ENCODE measurements at places on chromosomes 12 and 14.
A peak's percentile ranks its signal among the peaks of the same experiment; 100 is the strongest.

GRCh38 chr14:49853572-49854375, 1.2 kb upstream of the NEMF start:
- peak; percentile 82 for DNase-seq

GRCh38 chr12:11895421-11896078, 175.2 kb upstream of the BCL2L14 start:
- DNase-seq, result peak; percentile 24

DNA sequence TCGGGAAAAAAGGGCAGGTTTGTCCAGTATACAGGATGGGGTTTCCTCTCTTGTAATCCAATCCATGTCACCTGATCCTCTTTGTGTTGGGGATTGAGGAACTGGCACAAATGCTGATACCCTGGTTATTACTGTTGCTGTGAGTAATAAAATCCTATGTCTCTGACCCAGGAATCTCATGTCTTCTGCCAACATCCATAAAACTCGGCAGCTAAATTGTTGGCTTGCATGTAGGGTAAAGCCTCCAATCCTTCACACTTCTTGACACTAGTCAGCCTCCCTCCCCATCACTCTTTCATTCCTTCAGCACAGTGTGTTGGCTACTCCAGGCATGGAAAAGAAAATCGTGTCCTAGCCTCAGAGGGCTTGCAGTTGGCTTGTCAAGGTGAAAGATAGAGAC, 9.2 kb upstream of the NOS1 start:
- no peak for DNase-seq

DNA sequence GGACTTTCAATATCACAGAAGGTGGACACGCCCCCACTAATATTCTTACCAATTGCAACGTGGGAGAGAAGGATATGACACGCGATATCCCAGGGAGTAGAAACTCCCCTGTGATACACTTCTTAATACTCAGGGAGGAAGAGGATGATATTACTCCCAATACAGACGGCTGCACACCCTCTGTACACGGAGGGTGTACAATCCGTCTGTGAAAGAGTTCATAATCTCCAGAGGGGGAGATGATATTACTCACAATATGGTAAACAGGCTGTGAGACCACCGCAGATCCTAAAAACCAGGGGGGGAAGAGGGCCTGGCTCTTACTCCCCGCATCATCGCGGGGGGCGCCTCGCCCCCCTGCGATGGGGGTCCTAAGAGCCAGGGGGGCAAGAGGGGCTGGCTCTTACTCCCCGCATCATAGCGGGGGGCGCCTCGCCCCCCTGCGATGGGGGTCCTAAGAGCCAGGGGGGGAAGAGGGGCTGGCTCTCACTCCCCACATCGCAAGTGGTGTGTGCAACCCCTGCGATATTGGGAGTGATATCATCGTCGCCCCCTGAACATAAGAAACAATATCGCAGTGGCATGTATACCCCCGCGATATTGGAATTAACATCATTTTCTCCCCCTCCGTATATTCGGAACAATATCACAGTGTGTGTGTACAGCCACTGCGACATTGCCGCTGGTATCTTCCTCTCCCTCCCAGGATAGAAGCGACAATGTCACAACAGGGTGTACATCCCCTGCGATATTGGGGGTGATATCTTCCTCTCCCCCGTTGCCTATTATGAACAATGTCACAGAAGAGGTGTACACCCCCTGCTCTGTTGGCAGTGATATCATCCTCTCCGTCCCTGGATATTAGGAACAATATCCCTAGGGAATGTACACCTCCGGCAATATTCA, 8.9 kb upstream of the CLEC6A start:
- no peak for DNase-seq

DNA sequence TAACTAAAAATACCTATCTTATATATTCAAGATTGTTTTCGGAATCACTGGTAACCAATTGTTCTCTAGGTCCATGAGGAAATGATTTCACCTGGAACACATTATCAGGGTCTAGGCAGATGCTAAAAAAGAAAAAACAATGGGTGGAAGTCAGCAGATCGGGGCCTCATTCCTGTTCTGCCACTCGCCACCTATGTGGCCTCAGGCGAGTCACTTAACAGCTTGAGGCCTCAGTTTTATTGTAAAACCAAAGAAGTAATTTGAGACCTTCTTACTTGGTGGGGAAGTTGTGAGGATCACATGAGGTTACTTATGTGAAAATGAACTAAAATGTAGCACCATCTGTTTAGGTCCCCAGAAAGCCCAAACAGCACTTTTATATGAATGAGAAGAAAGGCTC, 6.2 kb upstream of the RNASE10 start:
- DNase-seq, result peak; percentile 86

- DNase-seq, result no peak
Observed at GRCh38 chr14:50871914-50872732, at the start of gene ABHD12B. TSS of gene ABHD12B (plus strand) at chr14:50872053. CDS start at chr14:50872175, 122 bp downstream.

DNA sequence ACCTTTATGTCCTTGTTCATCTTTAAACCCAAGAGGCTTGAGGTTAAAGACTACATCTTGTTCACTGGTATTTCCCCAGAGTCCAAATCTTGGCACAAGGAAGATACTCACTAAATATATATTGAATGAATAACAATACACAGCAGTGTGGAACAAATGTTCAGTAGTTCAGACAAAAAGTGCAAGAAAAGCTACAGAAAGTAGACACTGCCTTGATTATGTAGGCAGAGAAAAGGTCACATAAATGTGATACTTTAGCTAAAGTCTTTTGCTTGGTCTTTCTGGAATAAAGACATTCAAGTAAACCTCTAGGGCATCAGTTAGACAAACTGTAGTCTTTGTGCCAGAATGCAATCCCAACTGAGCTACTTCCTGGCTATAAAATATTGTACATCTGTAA, 157.0 kb downstream of the TMEM117 start:
- no peak for DNase-seq

DNA sequence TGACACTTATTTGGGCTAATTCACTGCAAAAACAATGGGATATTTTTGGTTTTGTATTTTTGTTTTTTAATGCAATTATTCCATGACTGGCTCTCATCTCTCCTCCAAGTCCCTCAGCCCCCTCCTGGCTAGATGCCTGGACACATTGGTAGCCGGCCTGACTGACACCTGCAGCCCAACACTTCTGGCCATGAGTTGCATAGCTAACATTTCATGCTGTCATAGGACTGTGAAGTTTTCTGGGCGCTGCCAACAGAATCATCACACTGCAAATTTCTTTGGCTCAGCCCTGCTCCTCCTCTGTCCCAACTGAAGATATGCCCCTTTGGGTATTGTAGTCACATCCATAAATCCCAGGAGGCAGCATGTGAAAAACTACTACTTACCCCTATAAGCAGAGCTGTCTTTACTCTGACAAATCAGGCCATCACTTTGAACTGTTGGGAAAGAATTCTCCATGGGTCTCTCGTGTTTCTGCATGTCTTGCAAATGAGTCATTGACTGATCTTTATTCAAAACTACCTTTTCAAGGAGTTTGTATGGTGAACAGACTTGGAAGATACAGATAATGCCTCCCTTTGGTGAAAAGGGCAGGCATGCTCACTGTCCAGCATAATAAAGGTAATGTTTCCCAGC, 126.7 kb upstream of the LGR5 start:
- no peak for DNase-seq

DNA sequence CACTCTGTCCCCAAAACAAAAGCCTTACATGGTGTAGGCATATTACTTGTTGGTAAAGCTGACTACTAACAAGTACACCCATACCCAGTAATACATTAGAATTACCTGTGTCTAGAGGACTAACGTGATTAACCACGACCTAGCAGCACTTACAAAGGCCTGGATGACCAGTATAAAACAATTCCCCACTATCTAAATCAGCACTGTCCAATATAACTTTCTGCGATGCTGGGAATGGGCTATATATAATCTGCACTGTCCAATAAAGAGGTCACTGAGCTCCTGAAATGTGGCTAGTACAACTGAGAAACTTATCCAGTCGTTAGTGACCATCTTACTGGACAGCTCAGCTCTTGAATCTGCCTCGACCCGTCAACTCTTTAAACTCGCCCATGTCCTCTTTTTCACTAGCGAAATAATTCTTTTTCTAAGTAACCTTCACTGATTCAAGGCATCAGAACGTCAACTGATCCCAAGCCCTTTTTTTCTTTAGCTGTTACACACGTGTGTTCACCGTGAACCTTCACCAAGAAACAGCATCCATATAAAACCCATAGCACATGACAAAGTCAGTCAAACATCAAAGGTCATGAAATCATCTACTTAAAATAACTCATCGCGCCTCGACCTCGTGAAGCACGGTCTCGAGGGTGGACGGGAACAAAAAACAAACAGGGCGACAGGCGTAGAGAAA, 905 bp upstream of the CIPC start:
- no peak for DNase-seq

DNA sequence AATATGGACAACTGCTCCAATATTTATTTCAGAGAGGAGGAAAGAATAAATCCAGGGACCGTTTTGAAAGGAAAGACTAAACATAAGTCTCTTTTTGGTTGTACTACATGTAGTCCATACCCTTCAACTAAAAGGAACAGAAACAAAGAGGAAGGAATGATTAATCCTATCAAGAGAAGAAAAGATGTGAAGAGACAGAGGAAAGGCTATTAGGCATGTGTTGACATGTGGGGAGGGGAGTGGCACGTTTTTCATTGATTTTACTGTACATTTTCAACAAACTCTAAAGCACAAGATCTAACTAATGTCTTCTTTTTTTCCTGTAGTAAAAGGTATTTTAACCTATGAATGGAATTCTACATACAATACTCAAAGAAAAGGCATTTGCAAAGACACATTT, 85.6 kb downstream of the NAV3 start:
- no peak for DNase-seq

- DNase-seq, result no peak
Observed at GRCh38 chr12:52496054-52496453, 3.0 kb upstream of the KRT6A start.

- DNase-seq, result no peak
Observed at GRCh38 chr12:26226122-26226521, 30.7 kb downstream of the SSPN start.

GRCh38 chr12:127685931-127686330, 581.0 kb upstream of the TMEM132C start:
- no peak for DNase-seq

GRCh38 chr12:61993734-61994345, 266.4 kb upstream of the USP15 start:
- DNase-seq, result peak; percentile 60

DNA sequence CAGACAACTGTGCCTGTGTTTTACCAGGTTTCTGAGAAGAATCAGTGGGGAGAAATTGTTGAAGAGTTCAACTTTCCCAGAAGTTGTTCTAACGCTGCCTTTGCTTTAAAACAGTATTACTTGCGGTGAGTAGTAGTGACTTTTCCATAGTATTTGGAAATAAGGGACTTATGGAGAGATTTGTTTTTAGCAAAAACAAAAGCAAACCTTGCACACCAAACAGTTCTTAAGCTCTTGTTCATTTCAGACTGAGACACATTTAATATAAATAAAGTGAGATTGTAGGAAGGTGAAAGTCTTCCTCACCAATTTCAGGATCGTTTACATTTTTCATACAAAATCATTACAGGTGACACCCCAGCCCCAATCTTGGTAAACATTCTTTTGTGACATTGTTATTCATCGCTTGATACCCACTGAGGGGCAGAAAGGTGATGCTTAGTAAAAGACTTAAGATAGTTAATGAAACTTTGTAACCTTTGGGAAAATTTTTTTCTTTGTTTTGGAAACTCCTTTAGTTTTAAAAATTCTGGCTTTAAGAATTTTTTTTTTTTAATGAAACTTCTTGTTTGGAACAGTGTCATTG, 1.8 kb downstream of the ARID2 start:
- no peak for DNase-seq

GRCh38 chr12:75831402-75831801, 200.2 kb downstream of the PHLDA1 start:
- DNase-seq, result no peak

- DNase-seq, result no peak
Observed at GRCh38 chr12:127726671-127727315, 540.2 kb upstream of the TMEM132C start.

DNA sequence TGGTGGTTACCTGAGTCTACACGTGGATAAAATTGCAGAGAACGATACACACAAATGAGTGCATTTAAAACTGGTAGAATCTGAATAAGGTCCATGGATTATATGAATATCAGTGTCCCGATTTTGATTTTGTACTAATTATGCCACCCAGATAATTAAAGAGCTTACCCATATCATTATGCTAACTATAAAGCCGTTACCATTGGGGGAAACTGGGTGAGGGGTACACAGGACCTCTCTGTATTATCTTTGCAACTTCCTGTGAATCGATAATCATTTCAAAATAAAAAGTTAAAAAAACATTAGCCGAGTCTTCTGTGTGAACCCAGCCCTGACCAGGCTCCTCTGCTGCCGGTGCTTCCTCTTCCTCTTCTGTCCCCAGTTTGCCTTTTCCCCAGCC, 107.1 kb downstream of the SMOC1 start:
- no peak for DNase-seq

- DNase-seq, result no peak
Observed at GRCh38 chr12:21949036-21949435, 7.8 kb upstream of the ABCC9 start.

- DNase-seq, result no peak
Observed at GRCh38 chr12:51482929-51483697, 58.5 kb downstream of the SLC4A8 start.

- peak; percentile 64 for DNase-seq
Observed at GRCh38 chr12:94263905-94264561, 115.7 kb downstream of the PLXNC1 start.

- DNase-seq, result no peak
Observed at GRCh38 chr14:20970647-20970982, 15.3 kb downstream of the RNASE2 start.

- DNase-seq, result no peak
Observed at GRCh38 chr12:98371419-98371818, 144.0 kb upstream of the TMPO start.

DNA sequence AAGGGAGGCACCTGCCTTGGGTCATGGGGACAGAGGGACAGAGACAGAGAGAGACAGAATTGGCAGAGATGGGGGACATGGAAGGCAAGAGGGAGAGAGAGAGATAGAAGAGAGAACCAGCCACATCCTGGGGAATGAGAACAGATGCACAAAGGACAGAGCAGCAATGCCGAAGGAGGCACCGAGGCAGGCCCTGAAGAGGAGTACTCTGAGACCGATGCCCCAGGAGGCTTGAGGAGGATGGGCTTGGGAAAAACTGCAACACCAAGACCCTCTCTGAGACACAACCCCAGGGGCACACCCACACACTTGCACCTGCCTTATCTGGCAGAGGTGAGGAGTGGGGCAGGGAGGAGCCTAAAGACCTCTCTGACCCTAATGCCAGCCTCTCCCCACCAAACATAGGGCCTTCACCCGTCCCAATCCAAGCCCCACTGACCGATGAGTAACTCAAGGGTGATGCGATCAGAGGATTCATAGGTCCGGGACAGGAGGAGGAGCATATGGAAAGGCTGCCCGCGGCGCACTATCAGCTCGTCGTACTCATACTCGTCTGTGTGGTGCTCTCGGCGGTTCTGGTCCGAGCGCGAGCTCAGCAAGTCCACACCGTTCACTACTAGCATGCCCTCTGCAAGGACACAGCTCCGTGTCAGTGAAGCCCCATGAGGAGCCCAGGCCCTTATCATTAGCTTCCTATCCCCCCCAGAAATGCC, 1.6 kb downstream of the TGM1 start:
- no peak for DNase-seq

- no peak for DNase-seq
Observed at GRCh38 chr12:131636940-131637750, 73.7 kb upstream of the SFSWAP start.
